SW 1271 (cell line): ENCODE measurements at places on chromosomes 16 and 17.

DNA sequence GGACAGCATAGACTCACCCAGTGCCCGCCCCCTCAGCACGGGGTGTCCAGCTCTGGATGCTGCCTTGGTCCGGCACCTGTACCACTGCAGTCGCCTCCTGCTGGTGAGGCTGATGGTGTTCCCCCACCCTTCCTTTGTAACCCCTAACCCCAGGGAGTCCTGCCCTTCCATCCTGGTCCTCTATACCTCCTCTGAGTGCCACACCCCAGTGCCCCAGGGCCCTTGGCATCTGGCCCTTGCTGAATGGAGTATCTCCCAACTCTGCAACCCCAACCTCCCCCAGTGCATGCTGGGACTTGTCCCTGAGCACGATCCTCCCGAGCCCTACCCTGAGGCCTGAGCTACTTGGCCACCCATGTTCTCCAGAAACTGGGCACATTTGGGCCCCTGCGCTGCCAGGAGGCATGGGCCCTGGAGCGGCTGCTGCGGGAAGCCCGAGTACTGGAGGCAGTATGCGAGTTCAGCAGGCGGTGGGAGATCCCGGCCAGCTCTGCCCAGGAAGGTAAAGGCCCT, 15.8 kb downstream of the RIPOR1 start:
- no peak for DNase-seq

GRCh38 chr17:14282726-14283125, 18.2 kb upstream of the HS3ST3B1 start:
- DNase-seq = no peak

GRCh38 chr16:89458967-89459366, 31.4 kb downstream of the ANKRD11 start:
- no peak for DNase-seq

DNA sequence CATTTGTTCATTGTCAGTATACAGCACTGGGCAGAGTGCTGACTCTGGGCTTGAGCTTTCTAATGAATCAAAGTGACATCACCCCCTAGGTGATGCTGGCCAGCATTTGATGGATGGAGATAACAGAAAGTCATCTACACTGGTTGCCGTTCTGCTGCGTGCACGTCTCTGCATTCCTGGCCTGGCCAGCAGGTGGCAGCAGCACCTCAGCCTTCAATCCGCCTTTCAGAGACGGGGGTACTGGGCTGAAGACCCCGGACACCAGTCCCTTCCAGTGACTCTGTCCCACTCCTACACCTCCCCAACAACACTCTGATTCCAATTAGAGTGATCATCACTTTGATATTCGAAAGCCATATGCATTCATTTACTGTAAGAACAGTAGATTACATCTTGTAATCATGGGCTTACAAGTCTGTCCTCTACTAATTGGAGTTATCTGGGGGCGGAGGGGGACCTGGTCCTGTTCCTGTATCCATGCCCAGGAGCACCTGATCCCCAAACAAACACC, 6.0 kb downstream of the CPSF4L start:
- DNase-seq = peak; percentile 35

DNA sequence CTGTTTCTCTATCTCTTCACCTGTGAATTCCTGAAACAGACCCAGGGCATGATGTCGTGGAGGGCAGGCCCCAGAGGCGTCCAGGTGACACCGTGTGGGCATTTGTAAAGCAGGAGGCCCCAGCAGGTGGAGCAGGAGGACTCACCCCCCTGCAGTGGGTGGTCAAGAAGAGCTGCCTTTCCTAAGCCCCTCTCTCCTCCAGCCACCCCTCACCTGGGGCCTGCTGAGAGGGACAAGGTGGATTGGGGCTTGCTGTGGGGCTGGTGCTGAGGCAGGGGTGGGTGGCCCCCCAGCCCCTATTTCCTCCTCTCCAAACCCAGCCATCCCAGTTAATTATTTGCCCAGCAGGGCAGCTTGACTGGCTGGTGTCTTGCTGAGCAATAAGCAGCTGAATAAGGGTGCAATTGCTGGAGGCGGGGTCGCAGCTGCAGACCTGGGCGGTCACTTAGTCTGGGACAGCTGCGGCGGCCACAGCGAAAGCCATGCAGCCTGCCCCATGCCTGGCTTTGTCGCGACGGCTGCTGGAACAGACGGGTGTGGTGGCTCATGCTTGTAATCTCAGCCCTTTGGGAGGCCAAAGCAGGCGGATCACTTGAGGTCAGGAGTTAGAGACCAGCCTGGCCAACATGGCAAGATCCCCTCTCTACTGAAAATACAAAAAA, 56.4 kb downstream of the JPH3 start:
- DNase-seq = no peak

- DNase-seq = no peak
These were observed 65.9 kb downstream of the TUBD1 start for GRCh38 chr17:59826706-59827453.

DNA sequence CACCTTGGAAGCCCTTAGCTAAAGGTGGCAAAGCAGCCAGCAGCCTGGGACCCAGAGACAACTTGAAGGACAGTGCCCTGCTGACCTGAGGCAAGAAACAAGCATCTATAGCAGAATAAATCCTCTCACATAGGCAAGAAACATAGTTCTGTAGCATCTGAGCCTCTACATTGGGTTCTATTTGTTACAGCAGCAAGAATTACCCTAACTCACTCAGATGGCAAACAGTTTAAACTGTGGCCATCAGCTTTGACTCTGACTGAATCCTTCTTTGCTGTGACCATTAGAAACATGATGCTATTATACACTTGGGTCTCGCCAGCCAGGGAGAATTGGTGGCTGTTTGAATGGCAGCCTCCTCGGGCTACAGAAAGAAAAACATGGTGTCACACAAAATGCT, 53.1 kb upstream of the CCL1 start:
- DNase-seq = no peak

GRCh38 chr17:81166033-81166492, at the start of gene AATK:
TSS of gene AATK (minus strand) at chr17:81166221. CDS start at chr17:81165992, 229 bp downstream.
- no peak for DNase-seq

GRCh38 chr16:11424118-11424460, 78.8 kb downstream of the RMI2 start:
- DNase-seq = no peak

GRCh38 chr17:77717941-77718668, 240.4 kb upstream of the TNRC6C start:
- DNase-seq = no peak

DNA sequence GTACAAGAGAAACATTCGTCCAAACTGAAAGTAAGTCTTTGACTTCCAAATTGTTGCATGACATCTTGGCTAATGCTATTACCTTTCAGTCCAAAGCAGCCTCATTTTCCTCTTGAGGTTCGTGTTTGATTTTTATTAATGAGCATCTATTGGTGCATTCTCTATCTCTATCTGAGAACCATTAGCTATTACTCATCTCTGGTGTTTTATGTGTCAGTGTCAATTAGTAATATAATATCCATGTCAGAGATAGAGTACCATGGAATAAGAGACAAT, 388.1 kb upstream of the GOT2 start:
- no peak for DNase-seq

DNA sequence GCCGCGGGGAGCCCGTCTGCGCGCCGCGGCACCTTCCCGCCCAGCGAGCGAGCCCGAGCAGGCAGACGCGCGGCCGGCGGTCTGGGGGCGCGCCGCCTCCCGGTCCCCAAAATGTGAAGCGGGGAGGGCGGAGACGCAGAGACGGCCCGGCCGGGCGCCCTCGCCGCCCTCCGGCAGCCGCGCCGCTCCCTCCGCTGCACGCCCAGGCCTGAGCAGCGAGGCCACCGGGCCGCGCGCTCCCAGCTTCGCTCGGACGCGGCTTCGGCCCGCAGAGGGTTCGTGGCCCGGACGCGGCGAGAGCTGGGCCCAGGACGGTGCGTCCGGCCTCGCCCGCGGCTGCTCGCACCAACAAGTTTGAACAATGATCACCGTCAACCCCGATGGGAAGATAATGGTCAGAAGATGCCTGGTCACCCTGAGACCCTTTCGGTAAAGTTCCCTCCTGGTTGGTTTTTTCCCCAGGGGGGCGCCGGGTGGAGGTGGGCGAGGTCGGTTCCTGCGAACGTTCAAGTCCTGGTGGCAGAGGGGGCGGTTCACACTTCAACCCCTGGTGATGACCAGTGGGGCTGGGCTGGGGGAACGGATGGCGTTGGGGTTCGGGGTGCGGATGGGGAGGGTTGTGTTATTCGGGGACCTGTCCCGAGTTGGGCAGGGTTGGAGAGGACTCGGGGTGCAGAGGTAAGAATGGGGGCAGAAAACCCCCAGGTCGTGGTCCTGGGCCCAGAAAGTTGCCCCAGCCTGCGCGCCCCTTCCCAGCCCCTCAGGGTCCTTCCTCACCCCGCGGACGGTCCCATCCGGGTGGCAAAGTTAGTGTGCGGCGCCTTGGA, 678 bp downstream of the MGAT5B start:
- DNase-seq = no peak

DNA sequence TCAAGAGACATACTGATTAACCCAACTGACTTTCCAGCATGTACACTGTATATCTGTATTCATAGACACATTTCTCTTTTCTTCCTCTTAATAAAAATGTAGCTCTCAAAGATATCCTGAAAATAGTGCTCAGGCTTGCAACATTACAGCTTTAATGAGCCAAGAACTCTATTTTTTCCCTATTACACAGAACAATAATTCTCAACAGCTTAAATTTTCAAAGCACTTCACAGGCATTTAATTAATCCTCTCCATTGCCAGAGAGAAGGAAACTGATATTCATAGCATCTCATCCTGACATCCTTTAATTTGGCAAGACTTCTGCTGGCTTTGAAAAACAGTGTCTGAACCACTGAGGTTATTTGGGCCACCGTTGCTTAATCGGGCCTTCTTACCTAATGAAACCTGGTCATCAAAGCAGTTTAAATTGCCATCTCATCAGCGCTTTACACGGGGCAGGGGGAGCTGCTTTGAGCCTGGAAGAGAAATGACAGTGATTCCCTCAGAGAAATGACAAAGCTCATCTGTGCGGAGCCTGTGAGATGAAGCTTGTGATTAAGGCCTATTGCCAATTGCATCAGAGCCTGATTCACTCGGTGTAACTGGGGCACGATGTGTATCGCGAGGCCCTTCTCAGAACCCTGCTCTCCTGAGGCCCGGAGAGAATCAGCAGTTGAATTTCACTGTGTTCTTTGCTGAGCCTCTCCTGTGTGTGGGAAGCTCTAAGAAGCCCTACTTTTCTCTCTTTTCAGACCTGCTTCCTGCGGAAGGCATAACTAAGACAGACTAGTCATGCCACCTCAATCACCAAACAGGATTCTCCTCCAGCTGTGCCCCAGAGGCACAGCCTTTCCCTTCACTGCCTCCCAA, 8.5 kb upstream of the SIAH1 start:
- DNase-seq = no peak

DNA sequence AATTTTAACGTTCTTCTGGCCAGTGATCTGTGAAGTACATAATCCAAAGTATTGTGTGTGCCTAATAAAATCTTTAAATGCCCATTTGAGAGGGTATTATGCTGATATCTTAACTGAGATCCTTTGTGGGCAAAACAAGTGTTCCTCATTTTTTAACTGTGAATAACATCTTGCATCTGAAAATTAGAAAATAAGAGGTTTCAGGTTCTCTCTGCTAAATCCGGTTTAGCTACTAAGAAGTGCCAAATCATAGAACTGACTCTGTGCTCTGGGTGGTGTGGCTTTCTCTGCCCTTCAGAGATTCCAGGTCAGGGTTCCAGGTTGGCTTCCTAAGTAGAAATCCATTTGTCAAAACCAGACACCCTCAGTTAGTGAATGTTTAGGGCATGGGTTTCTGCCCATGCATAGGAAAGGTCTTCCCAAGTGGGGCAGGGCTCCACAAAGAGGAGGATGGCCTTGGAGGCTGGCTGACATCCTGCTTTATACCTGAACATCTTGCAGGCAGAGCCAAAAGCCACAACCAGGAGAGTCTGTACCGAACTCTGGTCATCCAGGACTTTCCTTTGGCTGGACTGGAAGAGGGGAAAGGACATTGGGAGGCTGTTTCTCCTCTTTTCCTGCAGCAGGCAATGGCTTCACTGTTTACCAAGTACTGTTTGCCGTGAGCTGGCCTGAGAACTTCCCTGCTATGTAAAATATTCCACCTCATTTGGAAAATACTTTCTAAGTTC, 8.5 kb downstream of the ALDH3A2 start:
- DNase-seq = no peak

DNA sequence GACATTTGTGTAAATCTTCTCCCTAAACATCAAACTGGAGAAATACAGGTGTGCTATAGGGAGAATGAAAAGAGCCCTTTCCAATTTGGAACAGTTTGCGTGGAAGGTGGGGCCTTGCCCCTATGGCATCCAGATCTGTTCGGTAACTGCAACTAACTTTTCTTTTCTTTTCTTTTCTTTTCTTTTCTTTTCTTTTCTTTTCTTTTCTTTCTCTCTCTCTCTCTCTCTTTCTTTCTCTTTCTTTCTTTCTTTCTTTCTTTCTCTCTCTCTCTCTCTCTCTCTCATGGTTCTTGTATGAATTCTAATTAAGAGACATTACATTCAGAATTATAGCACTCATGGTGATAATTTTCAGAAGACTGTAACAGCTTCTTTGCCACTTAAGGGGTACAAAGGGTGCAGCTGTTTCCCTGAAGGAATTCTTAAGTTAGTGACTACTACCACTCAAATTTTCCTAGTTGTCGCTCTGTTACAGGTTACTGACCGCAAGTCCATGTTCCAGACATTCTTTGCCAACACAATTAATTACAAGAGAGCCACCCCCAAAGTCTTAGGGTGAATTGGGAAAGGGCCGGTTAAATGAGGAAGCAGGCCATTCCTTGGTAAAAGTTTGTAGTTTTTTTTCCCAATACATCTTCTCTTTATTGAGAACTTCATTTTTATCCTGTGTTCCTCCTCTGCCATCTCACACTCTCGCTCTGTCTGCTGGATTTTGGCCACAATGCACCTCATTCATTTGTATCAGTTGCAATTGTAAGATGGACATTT, 69.8 kb downstream of the KSR1 start:
- no peak for DNase-seq

DNA sequence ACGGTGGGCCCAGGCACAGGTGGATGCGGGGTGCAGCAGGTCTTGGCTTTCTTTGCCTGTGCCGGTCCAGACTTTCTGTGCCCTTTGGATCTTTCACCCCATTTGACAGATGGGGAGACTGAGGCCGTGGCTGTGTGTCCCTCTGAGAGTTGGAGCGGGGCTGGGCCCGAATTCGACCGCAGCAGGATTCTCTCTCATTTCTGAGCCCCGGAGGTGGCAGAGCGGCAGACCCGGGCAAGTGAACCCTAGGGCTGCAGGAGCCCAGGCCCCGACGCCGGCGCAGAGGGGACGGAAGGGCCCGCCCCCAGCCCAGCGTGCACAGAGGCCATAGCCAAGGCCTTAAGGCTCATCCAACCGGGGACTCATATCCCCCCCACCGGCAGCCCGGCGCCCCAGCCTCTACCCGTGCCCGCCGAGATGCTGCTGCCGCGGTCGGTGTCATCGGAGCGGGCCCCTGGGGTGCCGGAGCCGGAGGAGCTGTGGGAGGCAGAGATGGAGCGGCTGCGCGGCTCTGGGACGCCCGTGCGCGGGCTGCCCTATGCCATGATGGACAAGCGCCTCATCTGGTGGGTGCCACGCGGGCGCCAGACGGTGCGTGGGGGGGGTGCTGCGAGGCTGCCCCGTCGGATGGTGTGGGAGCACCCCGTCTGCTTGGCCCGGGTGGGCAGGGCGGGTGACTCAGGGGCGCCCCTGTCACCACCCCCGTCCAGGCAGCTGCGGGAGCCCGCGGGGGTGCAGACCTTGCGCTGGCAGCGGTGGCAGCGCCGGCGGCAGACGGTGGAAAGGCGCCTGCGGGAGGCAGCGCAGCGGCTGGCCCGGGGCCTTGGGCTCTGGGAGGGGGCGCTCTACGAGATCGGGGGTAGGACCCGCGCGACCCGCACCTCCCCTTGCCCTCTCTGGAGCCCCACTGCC, 857 bp downstream of the TMC8 start:
- DNase-seq = no peak

GRCh38 chr16:29126057-29126494, 141.2 kb downstream of the LAT start:
- no peak for DNase-seq

- no peak for DNase-seq
These were observed 28.1 kb downstream of the SERPINF1 start for GRCh38 chr17:1789936-1790335.
